ENCODE measurements at places on chromosomes 5 and 9.

DNA sequence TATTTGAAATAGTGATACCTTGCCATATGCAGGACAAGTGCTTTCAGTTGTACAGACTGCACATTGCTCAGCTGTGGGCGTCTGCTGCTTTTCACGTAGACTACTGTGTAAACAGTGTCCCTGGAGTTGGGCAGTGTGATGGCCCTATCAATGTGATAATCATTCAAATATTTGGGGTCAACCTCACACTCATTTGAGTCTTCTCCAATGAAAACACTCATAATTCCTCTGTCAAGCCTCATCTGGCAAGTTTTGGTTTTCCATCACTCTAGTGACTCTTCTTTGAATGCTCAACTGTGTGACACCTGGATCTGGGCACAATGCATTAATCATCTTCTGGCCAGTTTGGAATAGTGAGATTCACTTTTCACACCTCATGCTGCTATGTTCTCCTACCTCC is 64.4 kb downstream of the UGCG start:
- DNase-seq = no peak

- no peak for DNase-seq
Measured at GRCh38 chr5:76547242-76547890, 75.8 kb downstream of the F2RL2 start.

DNA sequence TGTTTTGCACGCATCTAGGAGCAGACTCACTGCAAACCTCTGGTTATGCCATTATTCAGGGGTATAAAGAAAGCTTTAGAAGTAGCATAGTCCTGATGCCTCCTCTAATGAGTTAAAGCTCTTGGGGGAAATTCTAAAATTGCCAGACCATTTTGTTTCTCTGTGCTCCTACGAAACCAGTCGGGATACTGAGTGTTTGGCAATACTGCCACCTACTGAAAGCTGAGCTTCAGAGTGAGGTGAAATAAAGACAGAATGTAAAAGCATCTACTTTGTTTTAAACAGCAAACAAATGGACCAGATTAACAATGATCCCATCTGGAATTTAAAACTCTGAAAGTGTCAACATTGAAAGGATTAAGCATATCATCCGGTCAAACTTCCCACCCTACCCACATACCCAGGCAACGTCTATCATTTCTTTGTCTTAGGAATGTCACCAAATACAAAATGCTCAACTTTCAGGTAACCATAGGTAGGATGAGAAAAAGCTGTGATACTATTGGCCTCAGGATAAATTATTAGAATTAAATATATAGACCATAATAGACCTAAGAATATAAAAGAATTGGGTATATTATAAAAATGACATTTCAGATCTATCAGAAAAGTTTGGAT is 77.8 kb upstream of the SHISAL2B start:
- DNase-seq = peak; percentile 90

DNA sequence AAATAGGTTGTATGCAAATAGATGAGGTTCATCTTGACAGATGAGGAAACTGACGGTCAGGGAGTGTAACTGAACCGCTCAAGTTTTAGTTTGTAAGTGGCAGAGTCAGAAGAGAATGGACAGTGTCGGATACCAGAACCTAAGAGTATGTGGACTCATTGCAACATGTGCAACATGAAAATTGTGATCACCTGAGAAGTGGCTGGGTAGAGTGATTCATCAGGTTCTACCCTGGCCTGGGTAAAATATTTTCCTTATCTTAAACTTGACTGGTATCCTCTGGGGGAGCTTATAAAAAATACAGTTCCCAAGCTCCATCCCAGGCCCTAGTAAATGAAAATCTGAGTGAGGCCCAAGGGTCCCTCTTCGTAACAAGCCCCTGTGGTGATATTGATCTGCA is 35.2 kb upstream of the MIER3 start:
- DNase-seq = no peak

DNA sequence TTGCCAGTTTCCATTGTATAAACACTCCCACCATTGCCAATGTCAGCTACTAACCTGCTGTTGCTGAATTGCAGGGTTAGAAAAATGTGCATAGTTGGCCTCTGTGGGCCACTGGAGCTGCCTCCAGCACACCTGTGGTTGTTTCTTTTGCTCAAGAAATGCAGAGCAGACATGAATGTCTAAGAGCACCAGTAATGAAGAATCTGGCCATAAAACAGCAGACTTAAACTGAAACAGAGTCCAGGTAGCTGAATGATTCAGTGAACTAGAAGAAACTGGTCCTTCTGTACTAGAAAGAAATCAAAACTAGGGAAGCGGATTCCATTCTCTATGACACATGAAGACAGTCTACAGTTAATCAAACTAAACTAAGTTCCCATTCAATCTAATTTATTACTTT is 48.2 kb downstream of the NUDT12 start:
- DNase-seq = no peak

GRCh38 chr5:160029540-160030139 is 20.7 kb downstream of the TTC1 start:
- DNase-seq = no peak

GRCh38 chr9:5626727-5627634 is 1.9 kb upstream of the RIC1 start:
- DNase-seq = peak; percentile 65

DNA sequence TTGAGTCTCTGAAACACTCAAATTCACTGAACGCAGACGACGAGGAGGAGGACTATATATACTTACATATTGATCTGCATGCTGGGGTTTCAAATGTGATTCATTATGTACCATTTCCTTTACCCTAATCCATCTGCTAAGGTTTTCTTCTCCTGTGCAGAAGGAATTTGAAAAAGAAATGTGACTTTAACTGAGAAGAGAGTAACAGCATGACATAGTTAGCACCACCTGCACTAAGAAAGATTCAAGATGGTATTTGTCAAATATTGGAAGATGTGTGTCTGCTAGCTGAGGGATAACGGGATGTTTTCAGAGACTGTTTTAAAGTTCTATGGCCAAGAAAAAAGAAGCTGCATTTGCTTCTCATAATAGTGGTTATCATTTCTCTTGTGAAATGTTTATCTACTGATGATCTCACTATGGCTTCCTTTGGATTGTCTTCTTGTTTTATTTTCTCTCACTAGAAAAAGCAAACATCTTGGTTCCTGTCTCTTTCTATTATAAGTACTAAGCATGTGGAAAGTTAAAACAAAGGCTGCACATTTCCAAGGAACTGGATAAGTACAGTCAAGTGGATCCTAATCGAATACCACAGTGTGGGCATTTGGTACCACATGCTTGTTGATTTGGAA is 89.8 kb upstream of the TLE4 start:
- peak; percentile 18 for DNase-seq

DNA sequence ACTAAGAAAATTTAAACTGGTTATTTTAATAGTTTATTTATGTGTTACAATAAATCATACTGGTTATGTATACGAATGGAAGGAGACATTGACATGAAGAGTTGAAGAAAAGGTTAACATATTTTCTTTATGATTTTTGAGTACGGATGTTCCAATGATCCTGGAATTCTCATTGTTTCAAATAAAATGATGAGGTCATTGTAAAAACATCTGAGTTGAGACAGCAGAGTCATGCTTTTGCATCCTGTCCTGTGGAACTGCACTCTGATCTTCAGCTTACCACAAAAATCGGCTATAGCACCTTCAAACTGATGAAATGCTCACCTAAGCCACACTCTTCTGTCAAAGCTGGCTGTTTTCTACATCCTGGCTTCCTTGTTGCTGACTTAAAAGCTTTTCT is 67.8 kb downstream of the PTCD2 start:
- DNase-seq = peak; percentile 37

- no peak for DNase-seq
Measured at GRCh38 chr9:35938474-35939356, 19.2 kb downstream of the OR2S2 start.

DNA sequence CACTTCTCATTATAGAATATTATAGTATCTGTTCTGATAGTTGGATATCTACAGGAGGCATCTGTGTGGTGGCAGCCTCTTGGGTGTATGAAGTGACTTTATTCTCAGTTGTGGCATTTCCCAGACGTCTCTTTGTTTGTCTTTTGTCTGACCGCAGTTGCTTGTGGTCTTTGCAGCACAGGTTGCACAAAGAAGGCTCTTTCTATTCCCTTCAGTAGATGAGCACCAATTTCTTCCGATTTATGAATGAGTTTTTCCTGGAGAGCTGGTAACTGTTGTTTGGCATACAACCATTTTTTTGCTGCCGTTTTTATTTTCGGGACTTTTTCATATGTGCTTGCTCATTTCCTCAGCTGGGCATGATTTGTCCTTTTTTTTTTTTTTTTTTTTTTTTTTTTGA is 56.4 kb upstream of the MYO10 start:
- no peak for DNase-seq

- DNase-seq = no peak
Measured at GRCh38 chr5:168070761-168071160, 220.7 kb upstream of the WWC1 start.

- peak; percentile 85 for DNase-seq
Measured at GRCh38 chr5:135243556-135244285, 155.3 kb downstream of the MACROH2A1 start.

GRCh38 chr5:108093186-108093585 is 288.7 kb downstream of the FBXL17 start:
- DNase-seq = peak; percentile 30

DNA sequence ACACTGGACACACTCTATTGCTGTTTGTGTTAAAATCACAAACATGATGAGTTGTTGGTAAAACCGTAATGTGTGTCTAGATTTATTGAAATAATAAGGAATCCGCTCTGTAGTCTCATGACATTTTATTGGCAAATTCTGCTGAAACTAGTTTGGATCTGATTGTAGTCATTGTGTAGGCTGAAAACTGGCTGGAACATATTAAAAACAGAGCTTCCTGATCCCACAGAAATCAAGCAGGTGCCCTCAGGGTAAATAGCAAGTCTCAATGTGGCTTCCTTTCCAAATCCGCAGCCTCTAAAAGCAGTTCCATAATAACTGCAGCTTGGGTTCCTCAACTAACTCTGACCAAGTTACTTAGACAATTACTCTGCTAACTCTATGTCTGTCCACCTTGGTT is 427.5 kb upstream of the KIF2A start:
- no peak for DNase-seq

DNA sequence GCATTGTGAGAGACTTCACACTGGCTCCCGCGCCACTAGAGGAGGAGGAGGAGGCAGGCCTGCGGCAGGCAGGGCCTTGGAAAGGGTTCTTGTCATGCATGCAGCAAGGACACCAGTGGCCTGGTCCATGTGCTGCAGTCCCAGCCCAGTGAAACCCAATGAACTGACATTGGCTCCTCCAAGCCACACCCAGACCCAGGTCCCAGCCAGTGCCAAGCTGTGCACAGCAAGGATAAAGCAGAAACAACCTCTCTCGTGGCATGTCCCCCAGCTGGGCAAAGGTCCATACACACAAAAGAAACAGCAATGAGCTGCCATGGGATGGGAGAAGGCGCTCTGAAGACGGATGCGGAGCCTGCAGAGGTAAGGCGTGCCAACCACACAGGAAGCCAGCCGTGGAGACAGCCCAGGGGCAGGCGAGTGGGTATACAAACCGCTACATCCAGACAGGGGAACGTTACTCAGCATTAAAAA is 89.2 kb downstream of the SEMA4D start:
- DNase-seq = no peak
